Hematopoietic multipotent progenitor cell treated with erythropoietin and hydrocortisone succinate and interleukin-3 and kit ligand, for 6 days (in vitro differentiated cells): ENCODE measurements at places on chromosomes 16 and 17.

DNA sequence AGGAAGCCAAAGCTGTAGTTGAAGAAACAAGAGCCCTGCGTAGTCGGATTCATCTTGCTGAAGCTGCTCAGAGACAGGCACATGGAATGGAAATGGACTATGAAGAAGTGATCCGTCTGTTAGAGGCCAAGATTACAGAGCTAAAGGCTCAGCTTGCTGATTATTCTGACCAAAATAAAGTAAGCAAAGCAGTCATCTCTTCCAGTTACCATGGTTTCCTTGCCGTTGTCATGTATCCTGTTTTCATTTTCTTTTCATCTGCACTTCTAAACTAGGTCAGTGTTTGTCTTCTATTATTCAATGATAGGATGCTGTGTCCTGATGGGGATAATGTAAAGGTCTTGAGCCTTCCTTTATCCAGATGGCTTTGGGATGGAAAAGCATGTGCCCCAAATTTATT is 104.3 kb downstream of the STXBP4 start:
- no peak for DNase-seq

- DNase-seq: no peak
Measured at GRCh38 chr16:61763991-61764390, 272.2 kb downstream of the CDH8 start.

DNA sequence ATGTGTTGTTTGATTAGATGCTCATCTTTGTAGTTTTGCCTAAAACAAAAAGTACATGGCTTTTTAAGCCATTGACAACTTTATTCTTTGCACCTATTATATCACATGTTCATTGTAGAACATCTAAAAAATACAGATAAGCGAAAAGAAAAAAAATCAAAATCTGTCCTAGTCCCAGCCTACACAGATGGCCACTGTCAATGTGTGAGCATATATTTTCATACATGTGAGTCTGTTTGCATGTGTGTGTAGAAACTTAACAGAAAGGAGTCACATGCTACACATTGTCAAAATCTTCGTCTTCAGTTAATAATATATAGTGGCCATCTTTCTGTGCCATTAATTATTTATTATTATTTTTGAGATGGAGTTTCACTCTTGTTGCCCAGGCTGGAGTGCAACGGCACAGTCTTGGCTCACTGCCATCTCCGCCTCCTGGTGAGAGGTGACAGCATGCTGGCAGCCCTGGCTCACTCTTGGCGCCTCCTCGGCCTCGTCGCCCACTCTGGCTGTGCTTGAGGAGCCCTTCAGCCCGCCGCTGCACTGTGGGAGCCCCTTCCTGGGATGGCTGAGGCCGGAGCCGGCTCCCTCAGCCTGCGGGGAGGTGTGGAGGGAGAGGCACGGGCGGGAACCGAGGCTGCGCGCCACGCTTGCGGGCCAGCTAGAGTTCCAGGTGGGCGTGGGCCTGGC is 68.5 kb upstream of the AMZ2 start:
- no peak for DNase-seq

GRCh38 chr16:8776129-8776584 is 21.3 kb downstream of the TMEM186 start:
- peak; percentile 55 for DNase-seq

DNA sequence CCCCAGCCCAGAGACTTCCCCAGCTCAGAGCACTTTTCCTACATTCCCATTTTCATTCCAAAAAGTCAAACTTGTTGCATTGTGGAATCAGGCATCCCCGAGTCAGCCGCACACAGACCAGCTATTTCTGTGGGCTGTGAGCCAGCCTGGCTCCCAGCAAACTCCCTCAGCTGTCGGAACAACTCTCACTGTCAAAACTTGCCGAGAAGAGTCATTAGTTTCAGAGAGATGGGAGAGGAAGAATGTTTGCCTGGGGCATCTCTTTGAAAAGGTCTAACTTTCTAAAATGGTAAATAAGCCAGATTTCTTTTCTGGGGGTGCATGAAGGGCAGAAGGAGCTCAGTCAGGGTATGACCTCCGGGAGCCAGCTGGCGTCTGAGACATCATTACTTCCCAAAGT is 280.0 kb downstream of the TMEM114 start:
- DNase-seq: no peak

GRCh38 chr17:6677158-6677831 is 25.7 kb downstream of the C17orf100 start:
- peak; percentile 25 for DNase-seq

GRCh38 chr17:5209396-5209795 is 17.7 kb upstream of the ZNF594 start:
- no peak for DNase-seq

GRCh38 chr17:61029181-61029580 is 351.5 kb downstream of the BCAS3 start:
- DNase-seq: no peak

- DNase-seq: no peak
Measured at GRCh38 chr16:9212621-9213020, 121.2 kb downstream of the HAPSTR1 start.

GRCh38 chr17:59811209-59811608 is 81.5 kb downstream of the TUBD1 start:
- DNase-seq: no peak

- DNase-seq: no peak
Measured at GRCh38 chr17:1304962-1305563, 25.6 kb downstream of the TRARG1 start.

- DNase-seq: no peak
Measured at GRCh38 chr17:82440469-82440981, 10.0 kb downstream of the CYBC1 start.

GRCh38 chr16:48029768-48030167 is 126.0 kb downstream of the ABCC12 start:
- DNase-seq: no peak

DNA sequence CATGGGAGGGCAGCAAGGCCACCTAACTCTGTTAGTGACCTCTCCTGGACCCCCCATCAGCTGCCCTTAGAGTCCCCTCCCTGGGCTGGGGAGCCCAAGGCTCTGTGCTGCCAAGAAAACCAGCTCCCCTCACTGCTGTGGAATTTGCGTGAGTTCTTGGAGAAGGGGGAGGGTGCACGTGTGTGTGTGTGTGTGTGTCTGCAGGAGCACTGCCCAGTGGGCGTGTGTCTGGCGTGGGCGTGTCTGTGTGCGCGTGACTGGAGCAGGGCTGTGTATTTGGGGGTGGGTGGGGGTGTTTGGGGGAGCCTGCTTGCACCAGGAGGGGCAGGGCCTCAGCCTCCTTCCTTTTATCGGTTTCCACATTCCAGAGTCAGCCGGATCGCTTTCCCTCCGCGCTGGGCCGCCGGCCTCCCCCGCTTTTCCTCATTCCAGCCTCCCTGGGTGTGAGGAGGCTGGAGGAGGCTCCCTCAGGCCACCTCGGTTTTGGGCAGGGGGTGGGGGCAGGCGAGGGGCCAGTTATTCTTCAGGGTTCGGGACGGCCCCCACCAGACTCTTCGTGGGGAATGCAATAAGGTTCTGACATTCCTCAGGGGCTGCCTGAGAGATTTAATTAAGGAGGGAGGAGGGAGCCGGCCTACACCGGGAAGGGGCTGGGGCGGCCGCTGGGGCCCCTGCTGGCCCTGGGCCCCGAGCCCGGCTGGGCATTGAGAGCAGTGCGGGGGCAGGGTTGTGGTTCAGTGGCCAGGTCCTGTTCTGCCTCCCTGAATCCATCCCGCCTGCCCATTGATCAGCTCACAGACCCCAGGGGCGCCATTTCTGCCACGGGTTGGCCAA is 2.5 kb downstream of the VASN start:
- DNase-seq: peak; percentile 58

DNA sequence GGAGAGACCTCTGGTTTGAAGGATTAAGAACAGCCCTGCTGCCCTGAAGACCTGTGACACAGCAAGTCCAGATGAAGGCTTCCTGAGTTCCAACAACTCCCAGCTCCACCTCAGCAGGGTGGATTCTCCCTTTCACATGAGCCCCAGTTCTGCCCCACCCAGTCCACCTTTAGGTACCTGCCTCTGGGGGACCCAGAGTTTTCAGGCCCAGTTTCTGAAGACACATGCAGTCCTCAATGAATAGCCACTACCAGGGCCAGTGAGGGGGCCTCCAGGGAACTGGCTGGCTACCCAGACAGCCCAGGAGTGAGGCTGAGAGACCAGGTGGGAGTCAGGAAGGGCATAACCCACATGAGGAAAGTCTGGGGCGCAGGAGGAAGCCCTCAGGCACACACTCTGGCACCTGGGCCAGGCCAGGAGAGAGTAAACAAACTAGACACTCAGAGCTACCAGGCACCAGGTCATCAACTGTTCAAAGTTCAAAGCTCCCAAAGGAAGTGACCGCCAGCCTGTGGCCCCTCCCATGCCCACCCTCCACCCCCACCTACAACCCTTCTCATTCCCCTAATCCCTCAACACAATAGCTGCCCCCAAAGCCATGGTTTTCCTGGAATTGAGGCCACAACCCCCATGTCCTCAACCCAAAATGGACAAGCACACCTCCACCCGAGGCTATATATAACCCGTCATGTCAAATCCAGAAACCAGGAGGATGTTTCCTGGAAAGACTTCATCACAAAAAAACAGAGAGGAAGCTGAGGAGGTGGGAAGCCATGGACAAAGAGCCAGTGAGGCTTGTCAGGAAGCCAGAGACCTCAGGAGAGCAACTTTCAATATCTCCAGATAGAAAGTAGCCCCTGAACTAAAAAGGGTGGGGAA is 2.1 kb downstream of the MYO18A start:
- DNase-seq: peak; percentile 18

GRCh38 chr17:14775731-14776492 is 475.0 kb downstream of the HS3ST3B1 start:
- no peak for DNase-seq

- DNase-seq: no peak
Measured at GRCh38 chr17:80441598-80442322, 26.8 kb downstream of the ENDOV start.

- DNase-seq: no peak
Measured at GRCh38 chr16:1845985-1846384, 19.0 kb downstream of the FAHD1 start.

- DNase-seq: peak; percentile 90
Measured at GRCh38 chr17:63378411-63379375, 67.4 kb downstream of the CYB561 start.

DNA sequence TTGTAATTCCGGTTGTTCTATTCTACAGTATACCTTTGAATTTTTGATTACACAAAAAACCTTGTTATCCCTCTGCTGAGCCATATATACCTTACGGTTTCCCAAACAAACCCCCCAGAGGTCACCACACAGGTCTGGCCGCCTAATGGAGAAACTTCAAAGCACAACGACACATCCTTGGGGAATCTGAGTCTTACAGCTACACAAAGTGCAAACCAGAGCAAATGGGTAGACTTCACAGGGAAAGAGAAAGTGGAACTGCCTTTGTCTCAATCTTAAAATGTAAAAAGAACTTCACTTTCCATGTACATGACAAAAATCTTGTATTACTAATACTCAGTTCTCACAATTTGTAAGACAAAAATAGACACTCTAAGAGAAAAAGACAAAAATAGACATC is 2.7 kb downstream of the FBXO31 start:
- DNase-seq: no peak

- DNase-seq: no peak
Measured at GRCh38 chr17:28991779-28992178, 14.1 kb downstream of the SEZ6 start.

GRCh38 chr17:78230996-78231935 is at the start of gene TMEM235:
Gene TMEM235 (plus strand): TSS chr17:78231631. CDS start chr17:78232024, 393 bp downstream.
- DNase-seq: no peak

- peak; percentile 36 for DNase-seq
Measured at GRCh38 chr16:69107316-69107962, 2.0 kb downstream of the HAS3 start.

- DNase-seq: no peak
Measured at GRCh38 chr17:76275382-76276068, 10.4 kb downstream of the UBALD2 start.

DNA sequence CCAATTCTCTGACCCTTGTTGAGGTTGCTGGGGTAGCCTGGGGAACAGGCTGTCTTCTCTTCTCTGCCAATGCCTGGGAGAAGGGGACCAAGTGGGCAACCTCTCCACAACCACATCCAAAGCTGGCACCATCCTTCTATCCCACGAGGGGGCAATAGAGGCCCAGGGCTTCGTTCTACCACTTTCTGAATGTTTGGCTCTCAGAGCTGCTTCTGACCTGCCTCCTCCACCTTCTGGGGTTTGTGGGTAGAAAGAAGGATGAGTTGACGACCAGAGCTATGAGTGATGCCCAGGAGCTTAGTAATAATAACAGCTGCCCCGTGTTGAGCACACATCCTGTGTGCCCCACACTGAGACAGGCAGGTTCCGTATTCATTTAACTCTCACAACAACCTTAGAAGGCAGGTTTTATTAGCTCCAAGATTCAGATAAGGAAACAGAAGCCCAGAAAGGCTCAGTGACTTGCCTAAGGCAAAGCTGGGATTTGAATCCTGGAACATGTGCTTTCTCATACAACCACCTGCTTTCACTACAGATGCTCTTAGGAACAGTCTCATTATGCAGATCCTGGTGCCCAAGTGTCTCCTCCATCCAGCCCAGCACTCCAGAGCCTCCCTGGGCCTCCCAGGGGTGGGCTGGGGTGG is 11.1 kb downstream of the TSPOAP1 start:
- peak; percentile 89 for DNase-seq

GRCh38 chr17:71301063-71301462 is 819.8 kb upstream of the SOX9 start:
- no peak for DNase-seq

DNA sequence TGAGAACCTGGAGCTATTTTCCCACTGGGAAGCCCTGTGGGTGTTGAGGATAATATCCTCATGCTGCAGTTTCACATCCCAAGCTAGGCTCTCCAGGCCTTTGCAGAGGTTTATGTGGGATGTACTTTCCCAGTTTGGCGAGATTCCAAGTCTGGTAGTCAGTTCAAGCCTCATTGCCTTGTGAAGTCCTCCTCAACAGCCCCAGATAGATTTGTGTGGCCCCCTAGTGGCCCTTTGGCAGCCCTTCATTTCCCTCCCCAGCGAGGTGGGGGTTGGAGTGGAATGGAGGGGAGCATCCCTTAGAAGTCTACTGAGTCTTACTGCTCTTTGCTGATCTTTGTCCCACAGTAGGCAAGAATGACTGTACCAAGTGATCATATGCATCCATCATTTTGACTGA is 137.9 kb downstream of the CDH11 start:
- peak; percentile 15 for DNase-seq

GRCh38 chr17:3848229-3848835 is 2.3 kb upstream of the NCBP3 start:
- DNase-seq: no peak

GRCh38 chr17:3960764-3961163 is 3.5 kb downstream of the ATP2A3 start:
- DNase-seq: no peak

DNA sequence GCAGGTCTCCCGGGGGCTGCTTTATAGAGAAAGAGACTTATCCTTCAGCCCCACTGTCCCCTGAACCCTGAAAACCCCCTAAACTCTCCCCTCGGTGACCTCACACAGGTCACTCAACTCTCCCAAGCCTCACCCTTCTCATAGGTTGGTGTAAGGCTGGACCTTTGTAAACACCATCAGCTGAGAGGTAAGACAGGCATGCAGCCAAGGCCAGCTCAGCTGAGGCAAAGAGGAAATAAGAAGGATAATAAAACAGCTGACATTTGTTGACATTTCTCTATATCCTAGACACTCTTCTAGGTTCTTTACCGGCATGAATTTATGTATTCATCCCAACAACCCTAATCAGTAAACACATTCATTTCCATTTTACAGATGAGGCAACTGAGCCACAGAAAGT is 134.3 kb downstream of the CCT6B start:
- no peak for DNase-seq
